ENCODE measurements at places on chromosomes 7 and 10.

- H3K4me1 ChIP-seq: no peaks in the 10 kb centered on the region
- no peaks in the 10 kb centered on the region for H3K27me3 ChIP-seq
- no peak overlapping the region for H3K4me3 ChIP-seq
Measured at GRCh38 chr7:108440613-108441012, 15.6 kb downstream of the NRCAM start.

GRCh38 chr7:76122516-76123239, 74.8 kb downstream of the MDH2 start:
- no peak overlapping the region for H3K27ac ChIP-seq
- no peaks in the 10 kb centered on the region for H3K36me3 ChIP-seq
- no peaks in the 10 kb centered on the region for H3K27me3 ChIP-seq
- no peaks in the 10 kb centered on the region for H3K4me1 ChIP-seq
- no peak for DNase-seq
- no peak overlapping the region for H3K4me3 ChIP-seq

GRCh38 chr7:115672024-115672423, 358.5 kb downstream of the TFEC start:
- no peak overlapping the region for H3K4me3 ChIP-seq
- no peaks in the 10 kb centered on the region for H3K27me3 ChIP-seq
- no peak for DNase-seq
- H3K27ac ChIP-seq: no peak overlapping the region

DNA sequence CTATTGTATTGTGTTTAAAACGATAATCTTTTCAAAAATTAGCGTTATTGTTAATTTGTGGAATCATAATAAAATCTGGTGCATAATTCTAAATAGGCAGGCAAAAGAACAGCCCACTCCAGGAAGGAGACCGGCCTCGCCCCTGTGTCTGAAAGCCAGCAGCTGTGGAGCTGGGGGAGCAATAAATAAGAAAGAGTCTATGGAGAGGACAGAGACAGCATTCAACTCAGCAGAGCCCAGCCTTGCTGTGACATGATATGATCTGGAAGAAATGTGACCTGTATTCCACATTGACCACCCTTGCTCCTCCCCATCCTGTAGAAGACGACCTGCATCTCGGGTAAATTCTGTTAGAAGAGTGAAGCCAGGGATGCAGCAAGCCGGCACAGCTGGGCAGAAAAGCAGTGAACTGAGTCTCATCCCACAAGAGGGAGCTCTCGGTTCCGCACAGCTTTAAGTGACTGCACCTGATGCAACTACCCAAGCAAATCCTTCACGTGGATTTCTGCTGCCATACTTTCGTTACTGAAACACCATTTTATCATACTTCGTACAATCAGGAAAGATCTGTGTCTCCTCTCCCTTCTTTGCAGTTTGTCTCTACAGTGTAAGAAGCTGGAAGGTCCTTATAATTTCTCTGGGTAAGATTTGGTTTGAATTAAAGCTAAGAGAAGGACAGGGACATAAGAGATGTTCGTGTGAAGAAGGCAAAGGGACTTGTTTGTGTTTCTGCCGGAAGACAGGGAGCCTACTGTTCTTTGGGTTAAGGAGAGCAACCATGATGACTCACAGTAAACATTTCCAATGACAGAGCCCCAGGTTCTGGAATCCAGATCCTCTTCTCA, 427.1 kb downstream of the GPAM start:
- DNase-seq: no peak
- H3K4me1 ChIP-seq: no peaks in the 10 kb centered on the region
- H3K36me3 ChIP-seq: no peaks in the 10 kb centered on the region
- H3K27ac ChIP-seq: no peak overlapping the region

- H3K27ac ChIP-seq: peak overlapping the region; percentile 88
- peaks cover 17% of the 10 kb centered on the region for H3K36me3 ChIP-seq
- no peak for DNase-seq
- no peaks in the 10 kb centered on the region for H3K27me3 ChIP-seq
Measured at GRCh38 chr10:95408983-95409873, 118.4 kb upstream of the PDLIM1 start.

- H3K27me3 ChIP-seq: no peaks in the 10 kb centered on the region
- no peaks in the 10 kb centered on the region for H3K36me3 ChIP-seq
- no peak for DNase-seq
Measured at GRCh38 chr10:116029826-116030225, 243.2 kb downstream of the GFRA1 start.

- H3K27me3 ChIP-seq: no peaks in the 10 kb centered on the region
- peak; percentile 90 for DNase-seq
- no peaks in the 10 kb centered on the region for H3K36me3 ChIP-seq
- H3K27ac ChIP-seq: peak overlapping the region; percentile 80
- no peak overlapping the region for H3K4me3 ChIP-seq
Measured at GRCh38 chr10:71766717-71767419, 6.5 kb downstream of the VSIR start.

- H3K4me3 ChIP-seq: no peak overlapping the region
- no peak for DNase-seq
- H3K4me1 ChIP-seq: no peaks in the 10 kb centered on the region
Measured at GRCh38 chr7:98119256-98119918, 12.7 kb downstream of the LMTK2 start.

DNA sequence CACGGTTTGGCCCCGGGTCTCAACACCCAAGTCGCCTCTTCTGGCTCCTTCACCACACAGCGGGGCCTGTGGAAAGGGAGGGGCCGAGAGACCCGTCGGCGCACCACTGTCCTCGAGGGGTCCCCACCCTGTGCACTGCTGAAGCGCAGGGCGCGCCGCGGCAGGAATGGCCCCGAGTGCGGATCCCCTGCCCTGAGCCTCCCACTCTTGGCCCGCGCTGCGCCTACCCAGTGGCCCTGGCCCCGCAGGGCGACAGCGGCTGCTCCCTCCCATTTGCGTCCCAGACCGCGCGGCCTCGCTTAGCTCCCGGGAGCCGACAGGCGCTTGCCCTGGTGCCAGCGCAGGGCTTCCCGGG, 2.1 kb upstream of the SFMBT2 start:
- no peak overlapping the region for H3K27ac ChIP-seq
- H3K27me3 ChIP-seq: no peaks in the 10 kb centered on the region
- no peaks in the 10 kb centered on the region for H3K36me3 ChIP-seq
- H3K4me3 ChIP-seq: no peak overlapping the region

- H3K27me3 ChIP-seq: no peaks in the 10 kb centered on the region
- H3K36me3 ChIP-seq: no peaks in the 10 kb centered on the region
- H3K4me1 ChIP-seq: peaks cover 6% of the 10 kb centered on the region
- no peak overlapping the region for H3K4me3 ChIP-seq
Measured at GRCh38 chr10:24642921-24643678, 80.6 kb downstream of the ARHGAP21 start.
